ENCODE measurements at places on chromosomes 4 and X.

- DNase-seq: no peak
Observed at GRCh38 chr4:41320278-41320677, 63.5 kb downstream of the UCHL1 start.

DNA sequence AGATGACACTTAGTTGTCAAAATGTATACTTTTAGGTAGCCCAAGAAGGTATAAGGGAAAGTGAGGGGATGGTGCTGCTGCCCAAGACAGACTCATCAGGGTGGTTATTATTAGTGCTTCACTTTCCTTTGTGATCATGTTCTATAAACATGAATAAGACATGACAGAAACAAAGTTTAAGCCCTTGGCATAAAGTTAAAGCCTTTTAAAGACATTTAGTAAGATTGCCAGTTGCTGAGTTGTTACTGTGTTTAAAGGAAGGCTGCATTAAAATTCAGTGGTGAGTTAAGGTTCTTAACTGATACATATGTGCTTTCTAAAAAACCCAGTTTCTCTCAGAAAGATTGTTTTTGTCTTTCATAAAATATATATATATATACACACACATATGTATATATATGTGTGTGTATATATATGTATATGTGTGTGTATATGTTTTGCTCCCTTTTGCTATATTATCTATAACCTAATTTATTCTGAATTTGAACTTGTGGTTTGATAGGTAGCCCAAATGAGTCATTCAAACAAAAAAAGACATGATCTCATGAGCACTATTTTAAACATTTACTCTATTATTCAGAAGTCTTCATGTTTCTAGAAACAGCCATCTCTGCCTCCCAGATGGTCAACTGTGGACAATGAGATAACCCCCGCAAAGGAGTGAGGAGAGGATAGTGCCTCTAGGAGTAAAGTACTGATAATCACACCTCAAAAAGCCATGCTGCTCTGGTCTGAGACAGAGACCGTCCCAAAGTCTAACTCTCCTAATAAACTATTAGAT, 98.1 kb upstream of the OTUD4 start:
- DNase-seq: peak; percentile 4

DNA sequence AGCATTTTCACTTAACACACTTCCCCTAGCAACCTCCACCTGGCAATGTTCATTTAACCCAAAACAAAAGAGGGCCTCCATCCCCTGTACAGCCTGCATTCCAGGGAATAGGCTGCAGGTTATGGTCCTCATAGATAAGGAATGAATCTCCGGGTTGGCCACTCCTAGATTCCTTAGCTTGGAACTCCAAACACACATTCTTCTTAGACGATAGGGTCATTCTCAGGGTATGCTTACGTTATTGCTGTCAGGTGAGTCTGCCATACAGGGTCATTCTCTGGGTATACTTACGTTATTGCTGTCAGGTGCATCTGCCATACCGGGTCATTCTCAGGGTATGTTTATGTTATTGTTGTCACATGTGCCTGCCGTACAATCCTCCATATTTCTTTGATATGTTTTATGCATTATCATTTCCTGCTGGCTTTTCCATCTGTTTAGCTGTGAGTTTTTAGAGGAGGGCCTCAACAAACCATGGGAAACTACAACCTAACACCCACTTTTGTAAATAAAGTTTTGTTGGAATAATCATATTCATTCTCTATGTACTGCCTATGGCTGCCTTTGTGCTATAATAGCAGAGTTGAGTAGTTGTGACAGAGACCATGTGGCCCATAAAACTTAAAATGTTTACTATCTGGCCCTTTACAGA, 8.2 kb upstream of the AFF1 start:
- no peak for DNase-seq

DNA sequence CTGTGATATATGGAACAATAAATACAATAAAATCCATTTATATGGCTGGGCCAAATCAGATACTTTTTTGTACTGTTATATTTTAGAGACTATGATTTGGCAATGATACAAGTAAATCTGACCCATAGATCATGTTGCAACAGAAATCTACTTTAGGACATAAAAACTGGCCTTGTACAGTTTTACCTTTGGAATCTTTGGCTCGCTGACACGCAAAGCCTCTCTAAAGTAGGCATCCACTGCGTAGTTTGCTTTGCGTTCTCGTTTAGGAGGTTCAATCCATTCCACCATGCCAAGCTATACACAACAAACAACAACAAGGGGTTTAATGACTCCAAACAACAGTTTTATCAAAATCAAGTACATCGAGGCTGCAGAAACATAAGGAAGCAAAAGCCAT, 42.4 kb downstream of the SMARCA1 start:
- no peak for DNase-seq

GRCh38 chrX:111444881-111445280, 32.9 kb upstream of the DCX start:
- no peak for DNase-seq

DNA sequence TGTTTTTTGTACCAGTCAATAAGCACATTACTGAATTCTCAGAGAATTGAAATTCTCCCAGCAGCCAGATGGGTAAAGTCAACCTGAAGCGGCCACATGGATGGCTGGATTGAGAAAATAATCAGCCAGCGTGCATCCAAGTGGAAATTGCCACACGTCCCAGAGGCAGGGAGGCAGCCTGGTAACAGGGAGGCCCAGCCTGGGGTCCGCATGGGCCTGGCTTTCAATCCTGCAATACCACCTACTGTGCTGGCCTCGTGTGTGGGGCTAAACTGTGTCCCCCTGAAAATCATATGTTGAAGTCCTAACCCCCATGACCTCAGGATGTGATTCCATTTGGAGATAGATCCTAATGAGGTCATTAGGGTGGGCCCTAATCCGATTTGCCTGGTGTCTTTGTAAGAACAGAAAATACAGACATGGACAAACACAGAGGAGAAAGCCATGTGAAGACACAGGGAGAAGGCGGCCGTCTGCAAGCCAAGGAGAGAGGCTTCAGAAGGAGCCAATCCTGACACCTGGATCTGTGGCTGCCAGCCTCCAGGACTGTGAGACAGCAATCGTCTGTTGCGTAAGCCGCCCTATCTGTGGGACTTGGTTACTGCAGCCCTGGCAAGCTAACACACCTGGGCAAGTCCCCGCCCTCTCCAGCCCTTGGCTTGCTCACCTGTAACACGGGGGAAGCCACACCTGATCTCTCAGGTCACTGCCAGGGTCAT, 90.3 kb downstream of the JAKMIP1 start:
- no peak for DNase-seq

DNA sequence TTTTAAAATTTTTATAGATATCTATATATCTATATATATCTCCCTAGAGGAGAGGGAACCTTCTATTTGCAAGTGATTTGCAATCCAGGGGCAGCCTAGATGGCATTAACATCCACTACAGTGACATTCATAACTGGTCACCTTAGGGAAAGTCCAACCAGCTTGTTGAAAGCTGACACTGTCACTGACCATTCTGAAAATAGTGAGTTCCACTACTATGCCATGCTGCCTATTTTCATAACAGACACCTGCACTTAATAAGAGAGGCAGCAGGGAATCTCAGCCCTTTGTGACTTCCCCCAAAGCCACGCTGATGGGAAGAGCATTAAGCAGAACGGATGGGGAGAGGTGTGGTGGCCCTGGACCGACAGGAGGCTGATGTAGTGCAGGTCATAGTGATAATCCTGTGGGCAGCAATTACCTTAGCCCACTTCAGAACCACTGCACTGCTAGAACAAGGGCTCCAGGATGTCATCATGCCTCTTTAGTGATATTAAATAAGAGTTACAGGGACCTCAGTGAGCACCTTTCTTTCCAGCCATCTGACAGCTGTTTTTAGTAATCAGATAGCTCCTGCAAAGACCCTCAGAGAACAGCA, 51.3 kb downstream of the GPRIN3 start:
- DNase-seq: no peak

DNA sequence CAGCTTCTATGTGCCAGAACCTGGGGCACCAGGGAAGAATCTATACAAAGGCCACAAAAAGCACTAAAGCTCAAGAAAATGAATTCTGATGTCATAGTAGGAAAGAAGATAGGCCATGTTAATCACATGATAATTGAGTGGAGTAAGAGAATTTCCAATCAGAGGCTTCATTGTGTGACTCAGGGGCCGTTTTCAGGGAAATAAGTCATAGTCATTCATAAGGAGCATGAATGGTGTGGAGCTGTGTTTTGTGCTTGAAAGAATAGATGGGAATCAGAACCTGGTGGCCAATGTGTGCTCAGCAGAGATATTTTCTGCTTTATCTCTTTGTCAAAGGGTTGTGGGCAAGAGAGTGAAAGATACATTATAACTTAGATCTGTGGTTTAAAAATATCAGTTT, 102.4 kb upstream of the ZDHHC15 start:
- no peak for DNase-seq

DNA sequence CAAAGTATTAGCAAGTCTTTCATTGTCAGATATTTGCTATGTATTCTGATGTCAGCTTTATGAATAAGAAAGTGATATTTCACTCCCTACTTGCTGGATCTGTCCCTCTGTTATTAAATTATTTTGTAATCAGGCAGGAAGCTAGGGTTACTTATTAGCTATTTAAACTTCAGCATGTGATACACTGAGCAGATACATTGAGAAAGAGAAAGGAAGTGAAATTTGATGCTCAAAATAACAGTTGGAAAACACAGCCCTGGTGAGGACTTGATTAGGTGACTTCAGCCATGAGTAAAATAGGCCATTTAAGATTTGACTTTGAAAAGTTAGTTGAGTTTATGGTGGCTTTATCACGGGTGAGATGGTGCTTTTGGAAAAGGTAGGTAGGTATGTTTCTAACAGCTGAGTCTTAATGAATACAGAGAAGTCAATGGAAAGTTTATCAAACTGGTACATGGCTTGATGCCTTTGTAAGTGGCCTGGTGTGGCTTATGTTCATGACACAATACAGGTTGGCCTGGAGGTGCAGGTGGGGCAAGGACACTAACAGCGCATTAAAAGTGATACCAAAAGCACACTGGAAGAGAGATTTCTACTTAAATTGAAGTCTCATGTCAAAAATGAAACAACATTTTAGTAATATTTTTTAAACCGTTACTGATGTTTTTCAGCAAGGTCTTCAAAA, 321.2 kb upstream of the SPOCK3 start:
- no peak for DNase-seq

DNA sequence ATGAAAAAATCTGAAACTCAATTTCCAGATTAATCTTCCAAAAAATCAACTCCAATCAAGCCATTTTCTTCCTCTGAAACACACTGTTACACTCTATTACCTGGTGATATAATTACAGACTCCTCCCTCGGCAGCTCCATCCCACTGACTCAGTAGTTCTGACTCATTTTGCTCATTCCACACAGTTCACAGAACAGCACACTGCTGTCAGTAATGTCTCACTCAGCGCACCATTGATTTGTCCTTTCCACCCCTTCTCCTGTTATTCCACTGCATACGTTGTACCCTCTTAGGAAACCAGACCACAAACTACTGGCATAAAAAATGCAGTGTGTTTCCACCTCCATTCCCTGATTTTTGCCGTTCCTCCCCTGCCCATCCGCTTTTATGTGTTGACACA, 212.7 kb downstream of the SLIT2 start:
- DNase-seq: no peak

DNA sequence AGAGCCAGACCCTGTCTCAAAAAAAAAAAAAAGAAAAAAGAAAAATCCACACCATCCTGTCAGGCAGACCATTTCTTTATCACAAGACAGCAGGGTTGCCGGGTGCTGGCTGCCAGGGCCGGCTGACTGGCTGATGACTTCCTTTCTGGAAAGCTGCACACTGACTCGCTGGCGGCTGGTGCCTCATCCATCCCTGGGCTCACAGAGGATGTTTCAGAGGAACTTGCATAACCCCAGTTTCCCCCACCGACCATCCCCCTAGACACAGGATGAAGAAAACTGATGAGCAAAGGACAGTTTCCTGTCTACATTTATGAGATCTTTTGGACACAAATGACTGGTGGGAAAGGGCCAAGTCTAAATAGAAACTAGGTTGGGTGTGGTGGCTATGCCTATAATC, 14.1 kb downstream of the HPSE start:
- DNase-seq: peak; percentile 41

DNA sequence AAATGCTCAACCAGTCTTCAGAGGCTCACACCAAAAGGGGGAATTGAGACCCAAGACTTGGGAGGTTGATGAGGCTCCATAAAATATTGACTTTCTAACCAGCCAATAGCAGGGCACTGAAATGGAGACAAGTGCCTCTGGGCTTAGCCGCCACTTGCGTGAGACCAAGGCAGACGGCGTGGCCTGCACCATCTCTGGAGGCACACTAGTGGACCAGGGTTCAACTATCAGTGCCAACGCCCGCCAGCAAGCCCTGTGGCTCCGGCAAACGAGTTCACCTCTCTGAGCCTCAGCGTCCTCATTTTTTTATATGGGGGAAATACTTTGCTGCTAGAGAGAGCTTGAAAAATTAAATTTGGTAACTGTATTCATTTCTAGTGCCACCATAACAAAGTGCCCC, 50.3 kb downstream of the PPP2R2C start:
- no peak for DNase-seq

- DNase-seq: no peak
Observed at GRCh38 chrX:119252716-119253115, 16.6 kb downstream of the PGRMC1 start.

DNA sequence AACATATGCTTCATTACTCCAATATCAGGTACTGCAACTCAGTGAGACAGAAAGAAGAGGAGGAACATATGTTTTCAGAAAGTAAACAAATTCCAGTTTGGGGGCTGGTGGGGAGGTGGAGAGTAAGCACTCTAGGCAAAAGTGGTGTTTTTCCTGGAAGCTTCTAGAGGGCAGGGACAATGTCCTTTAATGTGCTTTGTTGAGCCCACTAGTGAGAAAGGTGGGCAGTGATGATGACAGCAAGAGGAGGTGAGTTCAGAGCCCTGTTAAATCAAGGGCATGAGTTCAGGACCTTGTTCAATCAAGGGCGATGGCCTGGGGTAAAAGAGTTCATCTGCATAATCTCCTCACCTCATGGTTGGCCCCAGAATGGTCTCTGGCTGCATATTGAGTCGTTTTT, 38.4 kb downstream of the GPC3 start:
- no peak for DNase-seq

DNA sequence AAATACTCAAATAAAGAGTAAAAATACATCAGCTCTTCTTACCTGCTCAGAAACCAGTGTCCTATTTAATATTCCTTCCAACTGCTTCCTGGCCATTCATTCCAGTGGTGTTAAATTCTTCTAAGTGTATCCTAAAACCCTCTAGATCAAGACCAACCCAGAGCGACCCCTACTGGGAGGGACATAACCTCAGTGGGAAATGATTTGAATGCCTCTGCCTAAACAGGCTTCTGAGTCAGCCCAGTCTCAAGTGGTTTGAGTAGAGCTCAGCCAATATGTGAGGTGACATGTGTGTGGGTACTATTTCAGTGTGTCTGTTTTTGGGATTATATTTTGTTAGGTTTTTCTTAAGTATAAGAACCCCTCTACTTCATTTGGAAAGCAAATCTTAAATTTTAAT, 133.6 kb upstream of the ARHGEF9 start:
- no peak for DNase-seq

DNA sequence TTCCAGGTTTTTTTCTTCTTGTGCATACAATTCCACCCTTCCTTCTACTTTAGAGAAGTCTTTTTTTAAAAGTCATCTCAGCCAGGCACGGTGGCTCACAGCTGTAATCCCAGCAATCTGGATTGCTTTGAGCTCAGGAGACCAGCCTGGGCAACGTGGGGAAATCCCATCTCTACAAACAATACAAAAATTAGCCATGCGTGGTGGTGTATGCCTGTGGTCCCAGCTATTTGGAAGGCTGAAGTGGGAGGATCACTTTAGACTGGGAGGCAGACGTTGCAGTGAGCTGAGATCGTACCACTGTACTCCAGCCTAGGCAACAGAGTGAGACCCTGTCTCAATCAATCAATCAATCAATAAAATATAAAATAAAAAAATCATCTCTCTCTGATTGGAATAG, 14.8 kb downstream of the ELOVL6 start:
- no peak for DNase-seq
